ENCODE measurements at places on chromosomes 11 and 22.

DNA sequence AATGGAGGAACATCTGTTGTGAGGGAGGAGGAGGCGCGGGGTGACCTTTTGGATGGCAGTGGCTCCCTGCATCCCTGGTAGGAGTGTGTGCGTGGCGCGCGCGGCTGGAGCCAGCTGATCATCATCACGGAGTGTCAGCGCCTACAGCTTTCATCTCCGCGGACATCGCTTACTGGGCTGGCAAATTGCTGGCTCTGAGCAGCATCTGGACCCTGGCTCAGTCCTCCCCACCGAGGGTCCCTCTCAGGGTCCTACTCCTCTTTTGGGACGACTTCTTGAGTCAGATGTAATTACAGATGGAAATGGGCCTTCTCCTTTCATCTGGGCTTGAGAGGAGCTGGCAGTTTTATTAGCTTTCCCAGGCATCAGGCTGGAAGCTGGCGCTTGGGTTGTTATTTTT, 85.3 kb downstream of the CACNA1I start:
- no peak for DNase-seq

- DNase-seq: no peak
Measured at GRCh38 chr11:695288-695537, 191 bp upstream of the DEAF1 start.

- no peak for DNase-seq
Measured at GRCh38 chr11:123519055-123519796, 89.2 kb downstream of the GRAMD1B start.

- DNase-seq: no peak
Measured at GRCh38 chr22:46525389-46526243, 11.8 kb downstream of the CELSR1 start.

DNA sequence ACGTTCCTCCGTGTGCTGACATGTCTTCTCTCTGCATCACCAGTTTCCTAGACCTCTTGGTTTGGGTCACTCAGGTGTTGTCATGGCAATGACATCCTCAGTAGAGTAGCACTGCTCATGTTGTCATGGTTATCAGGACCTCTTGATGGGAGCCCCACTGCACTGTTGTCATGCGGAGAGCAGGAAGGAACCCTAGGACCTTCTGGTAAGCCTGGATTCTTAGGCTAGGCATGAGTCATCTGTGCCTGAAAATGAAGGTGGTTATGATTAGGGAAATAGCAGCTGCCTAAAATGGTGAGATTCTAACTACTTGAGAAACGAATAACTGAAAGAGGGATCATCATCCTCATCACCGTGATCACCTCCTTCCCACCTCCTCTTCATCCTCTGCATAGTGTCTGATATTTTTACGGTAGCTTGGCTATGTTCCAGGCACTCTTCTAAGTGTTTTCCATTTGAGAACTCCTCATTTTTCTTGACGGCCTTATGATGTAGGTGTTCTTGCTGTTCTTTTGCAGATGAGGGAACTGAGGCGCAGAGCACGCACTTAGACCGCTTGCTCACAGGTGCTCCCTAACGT, 858.4 kb downstream of the NTM start:
- DNase-seq: no peak

DNA sequence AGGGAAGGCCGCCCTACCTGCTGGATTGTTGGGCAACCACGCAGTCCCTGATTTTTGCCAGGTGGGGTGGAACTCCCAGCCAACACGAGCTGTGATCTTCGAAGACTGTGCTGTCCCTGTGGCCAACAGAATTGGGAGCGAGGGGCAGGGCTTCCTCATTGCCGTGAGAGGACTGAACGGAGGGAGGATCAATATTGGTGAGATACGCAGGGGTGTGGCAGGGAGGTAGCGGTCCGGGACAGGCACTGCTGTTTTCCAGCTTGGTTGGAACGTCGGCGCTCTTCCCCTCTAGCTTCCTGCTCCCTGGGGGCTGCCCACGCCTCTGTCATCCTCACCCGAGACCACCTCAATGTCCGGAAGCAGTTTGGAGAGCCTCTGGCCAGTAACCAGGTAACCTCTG, 7.6 kb downstream of the ACAD8 start:
- no peak for DNase-seq

GRCh38 chr11:67583247-67584204, at the start of gene GSTP1:
TSS of gene GSTP1 (plus strand) at chr11:67583812. CDS start at chr11:67583844, 32 bp downstream.
- DNase-seq: peak; percentile 77

DNA sequence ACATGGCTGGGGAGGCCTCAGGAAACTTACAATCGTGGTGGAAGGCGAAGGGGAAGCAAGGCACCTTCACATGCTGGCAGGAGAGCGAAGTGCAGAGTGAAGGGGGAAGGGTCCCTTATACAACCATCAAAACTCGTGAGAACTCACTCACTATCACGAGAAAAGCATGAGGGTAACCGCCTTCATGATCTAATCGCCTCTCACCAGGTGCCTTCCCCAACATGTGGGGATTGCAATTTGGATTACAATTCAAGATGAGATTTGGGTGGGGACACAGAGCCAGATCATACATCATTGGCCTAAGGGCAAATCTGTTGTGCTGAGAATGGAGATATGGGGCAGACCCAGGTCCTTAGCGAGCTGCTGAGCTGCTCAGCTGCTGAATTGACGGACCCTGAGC, 13.1 kb downstream of the C1QTNF6 start:
- DNase-seq: no peak

GRCh38 chr11:124122123-124122522, 6.9 kb downstream of the VWA5A start:
- DNase-seq: no peak

- DNase-seq: no peak
Measured at GRCh38 chr22:21103633-21104032, 57.9 kb downstream of the LRRC74B start.

DNA sequence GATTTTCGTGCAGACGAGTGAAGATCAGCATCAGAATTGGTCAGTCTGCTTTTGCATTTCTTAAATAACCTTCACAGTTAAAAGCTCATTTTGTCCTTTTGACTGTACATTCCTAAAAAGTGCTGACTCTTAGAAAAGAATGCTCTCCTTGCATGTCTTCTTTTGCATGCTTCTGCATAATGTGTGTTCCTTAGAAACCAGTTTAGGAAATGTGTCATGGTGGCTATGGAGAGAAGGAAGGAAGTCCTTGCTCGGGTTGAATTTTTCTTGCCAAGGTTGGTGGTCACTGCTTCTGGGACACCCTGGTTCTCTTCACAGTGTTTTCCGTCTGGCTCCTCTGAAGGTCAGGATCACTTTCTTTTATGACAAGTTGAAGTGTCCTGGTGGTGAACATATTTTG, 6.8 kb downstream of the AP2A2 start:
- DNase-seq: no peak

Data from stimulated activated CD4-positive, alpha-beta T cell treated with anti-CD3 and anti-CD28 coated beads, TNF-alpha, amount 100 ng/mL, for 4 hours (primary cell).